ENCODE measurements at places on chromosomes 1 and 21.

DNA sequence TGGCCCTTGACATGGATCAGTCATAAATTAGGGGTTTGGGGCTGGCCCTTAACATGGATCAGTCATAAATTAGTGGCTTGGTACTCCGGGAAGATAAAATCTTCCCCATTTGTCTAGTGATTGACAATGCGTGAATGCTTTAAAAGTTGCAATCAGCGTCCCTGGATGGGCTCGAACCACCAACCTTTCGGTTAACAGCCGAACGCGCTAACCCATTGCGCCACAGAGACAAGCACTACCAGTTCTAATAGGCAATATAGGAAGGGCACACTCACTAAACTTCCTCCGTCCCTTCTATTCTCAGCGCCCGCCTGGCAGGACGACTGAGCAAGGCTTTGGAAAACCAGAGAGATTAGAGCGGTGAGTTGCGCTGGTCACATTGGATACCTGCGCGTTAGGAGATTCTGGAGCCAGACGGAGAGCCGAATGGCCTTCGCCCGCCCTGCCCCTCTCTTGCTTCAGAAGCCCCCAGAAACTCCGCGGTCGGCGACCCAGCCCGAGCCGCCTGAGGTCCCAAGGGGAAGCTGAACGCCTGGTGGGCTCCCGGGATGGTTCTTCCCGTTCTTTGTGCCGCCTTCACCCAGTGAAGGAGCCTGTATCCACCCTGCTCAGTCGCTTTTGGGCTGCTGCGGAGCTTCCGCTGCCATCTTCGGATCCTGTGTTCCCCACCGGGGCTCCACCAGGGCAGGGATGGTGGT lies 235.9 kb downstream of the FAM72C start:
- peak; percentile 32 for DNase-seq

GRCh38 chr1:225378880-225379279 lies 49.0 kb downstream of the LBR start:
- no peak for DNase-seq

DNA sequence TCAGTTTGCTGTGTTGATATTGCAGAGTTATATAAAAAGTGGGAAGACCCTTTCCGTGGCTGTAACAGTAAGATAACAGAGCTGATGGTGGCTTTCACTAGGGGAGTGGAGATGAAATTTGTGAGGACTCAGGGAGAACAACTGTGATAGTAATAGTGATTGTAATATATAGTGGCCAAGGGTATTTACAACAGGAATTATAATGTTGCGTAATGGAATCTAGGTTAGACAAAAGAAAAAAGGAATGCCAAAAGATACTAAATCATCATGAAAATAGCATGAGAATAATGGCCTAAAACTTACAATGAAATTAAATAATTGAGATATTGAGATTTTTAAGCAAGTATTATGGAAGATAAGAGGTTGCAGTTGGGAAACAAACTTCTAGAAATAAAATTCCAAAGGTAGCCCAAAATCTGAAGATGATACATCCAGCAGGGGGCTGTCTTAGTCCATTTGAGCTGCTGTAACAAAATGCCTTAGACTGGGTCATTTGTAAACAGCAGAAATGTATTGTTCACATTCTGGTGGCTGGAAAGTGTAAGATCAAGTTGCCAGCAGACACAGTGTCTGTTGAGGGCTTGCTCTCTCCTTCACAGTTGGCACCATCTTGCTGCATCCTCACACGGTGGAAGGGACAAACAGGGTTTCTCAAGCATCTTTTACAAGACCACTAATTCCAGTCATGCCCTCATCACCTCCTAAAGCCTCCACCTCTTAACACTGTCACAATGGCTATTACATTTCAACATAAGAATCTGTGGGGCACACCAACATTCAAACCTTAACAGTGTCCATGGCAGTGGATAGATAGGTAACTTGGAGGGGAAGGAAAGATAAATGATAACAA lies 711.2 kb downstream of the MRPL39 start:
- no peak for DNase-seq

- no peak for DNase-seq
Observed at GRCh38 chr1:202160377-202160940, at the start of gene PTPN7. Gene PTPN7 (minus strand): TSS chr1:202160602. CDS start chr1:202159402, 1,200 bp downstream.

- no peak for DNase-seq
Observed at GRCh38 chr1:52454779-52455178, 50.4 kb downstream of the PRPF38A start.

GRCh38 chr1:167499106-167499505 lies 19.2 kb downstream of the CD247 start:
- DNase-seq, result no peak

DNA sequence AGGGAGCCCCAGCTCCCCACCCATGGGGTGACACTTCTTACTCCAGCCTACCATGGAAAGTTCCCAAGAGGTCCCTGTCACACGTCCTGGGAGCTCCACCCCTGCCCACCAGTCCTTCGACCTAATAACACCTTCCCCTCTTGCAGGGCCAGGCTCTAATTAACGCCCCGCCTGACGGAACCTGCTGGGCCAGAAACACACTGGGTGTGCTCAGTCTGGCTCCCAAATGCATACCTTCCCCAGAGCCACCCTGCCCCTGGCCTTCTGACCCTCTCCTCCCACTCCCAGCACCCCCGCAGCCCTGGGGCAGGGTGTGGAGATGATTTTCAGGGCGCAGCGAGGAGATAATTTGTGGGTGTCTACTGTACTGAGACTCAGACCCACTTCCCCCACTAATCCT lies 20.6 kb downstream of the PGLYRP3 start:
- DNase-seq, result no peak

DNA sequence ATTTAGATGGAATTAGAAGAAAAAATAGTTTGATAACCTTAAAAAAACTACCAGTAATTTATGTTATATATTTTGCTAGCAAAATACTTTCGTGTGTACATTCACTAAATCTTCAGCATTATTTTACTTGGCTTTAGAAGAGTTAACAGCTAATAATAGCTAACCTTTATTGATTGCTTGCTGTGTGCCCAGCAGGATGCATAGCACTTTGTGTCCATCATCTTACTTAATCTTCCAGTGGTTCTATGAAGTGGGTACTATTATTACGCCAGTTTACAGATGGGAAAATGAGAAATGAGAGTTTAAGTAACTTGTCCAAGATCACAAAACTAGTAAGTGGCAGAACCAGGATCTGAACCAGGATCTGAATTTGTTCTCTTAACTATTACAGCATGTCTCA lies 41.7 kb upstream of the GPR25 start:
- no peak for DNase-seq

DNA sequence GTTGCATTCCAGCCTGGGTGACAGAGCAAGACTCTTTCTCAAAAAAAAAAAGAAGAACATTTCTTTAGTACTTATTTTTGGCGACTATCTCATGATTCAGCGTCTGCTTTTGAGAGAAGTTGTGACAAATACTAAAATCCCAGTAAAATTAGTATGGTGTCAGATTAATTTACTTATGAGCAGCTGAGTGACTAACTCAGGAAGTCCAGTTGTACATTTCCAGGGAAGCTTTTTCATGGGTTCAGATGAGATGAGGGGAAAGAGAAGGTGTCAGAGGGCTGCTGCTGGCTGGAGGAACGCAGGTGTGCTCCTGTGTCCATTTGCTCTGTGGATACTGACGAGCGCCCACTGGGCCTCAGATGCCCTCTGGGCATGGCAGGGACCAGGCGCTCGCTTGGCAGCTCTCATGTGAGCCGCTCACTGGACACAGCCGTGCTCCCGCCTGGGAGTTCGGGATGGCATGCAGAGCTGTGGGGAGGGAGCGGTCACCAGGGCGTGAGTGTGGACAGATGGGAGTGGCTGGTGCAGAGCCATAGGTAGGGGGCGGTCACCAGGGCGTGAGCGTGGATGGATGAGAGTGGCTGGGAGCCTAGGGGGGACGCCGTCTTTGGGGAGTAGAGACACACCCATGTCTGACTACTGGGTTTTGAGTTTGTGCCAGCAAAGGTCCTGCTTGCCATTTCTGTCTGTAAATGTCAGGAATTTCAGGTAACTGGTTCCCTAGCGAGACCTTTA lies 55.0 kb downstream of the ADARB1 start:
- no peak for DNase-seq
